ENCODE measurements at places on chromosomes 7 and 10.

DNA sequence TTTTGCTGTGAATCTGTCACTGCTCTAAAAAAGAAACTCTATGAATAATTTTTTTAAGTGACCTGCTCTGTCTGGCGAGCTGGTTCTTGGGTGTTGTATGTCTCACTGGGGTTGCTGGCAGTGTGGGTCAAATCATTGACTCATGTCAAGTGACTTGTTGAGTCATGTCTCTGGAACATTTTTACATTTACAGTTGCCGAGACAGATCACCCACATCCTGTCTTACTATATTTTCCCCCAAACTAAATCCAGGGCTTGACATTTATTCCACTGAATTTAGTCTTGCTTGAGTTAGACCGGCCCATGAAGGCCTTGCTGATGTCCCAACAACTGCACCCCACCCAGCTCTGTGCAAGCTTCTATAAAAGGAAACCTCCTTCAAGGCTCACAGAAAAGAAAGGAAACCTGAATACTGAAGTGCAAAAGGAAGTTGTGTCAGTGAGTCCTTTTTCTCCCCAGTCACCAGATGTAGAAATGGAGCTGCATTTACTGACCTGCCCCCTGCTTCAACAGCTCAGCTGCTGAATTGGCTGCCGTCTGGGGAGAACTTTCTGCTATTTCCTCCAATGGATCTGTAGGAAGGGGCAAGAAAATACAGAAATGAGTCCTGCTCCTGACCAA lies 290.3 kb downstream of the TNS3 start:
- DNase-seq, result peak; percentile 37

- no peak for DNase-seq
These were observed 29.0 kb downstream of the IQCE start for GRCh38 chr7:2587778-2588177.

DNA sequence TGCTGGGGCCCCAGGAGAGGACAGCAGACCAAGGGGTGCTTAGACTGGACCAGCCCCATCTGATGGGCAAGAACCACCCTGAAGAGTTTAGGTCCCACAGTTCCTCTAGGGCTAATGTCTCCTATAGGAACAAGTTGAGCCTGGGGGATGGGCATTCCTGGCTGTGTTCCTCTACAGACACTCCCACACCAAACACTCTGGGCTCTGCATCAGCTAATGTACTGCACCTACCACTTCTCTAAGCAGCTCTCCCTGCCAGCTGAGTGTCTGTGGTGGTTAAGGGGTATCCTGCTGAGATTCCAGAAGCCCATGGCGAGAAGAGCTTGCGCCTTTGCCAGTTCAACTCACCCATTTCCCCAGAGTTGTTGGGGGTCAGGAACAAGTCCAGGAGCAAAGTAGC lies 284.1 kb upstream of the CSTF2T start:
- no peak for DNase-seq

DNA sequence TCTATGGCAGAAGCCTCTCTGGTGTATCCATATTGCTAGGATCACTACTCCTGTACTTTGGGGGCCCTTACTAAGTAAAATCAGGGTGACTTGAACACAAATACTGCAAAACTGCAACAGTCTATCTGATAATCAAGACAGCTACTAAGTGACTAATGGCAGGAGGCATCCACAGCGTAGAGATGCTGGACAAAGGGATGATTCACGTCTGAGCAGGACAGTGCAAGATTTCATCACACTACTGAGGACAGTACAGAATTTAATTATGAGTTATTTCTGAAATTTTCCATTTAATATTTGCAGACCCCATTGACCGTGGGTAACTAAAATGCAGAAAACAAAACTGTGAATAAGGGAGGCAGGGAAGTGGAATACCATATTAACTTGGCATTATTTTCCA lies 10.4 kb downstream of the CUL2 start:
- no peak for DNase-seq

DNA sequence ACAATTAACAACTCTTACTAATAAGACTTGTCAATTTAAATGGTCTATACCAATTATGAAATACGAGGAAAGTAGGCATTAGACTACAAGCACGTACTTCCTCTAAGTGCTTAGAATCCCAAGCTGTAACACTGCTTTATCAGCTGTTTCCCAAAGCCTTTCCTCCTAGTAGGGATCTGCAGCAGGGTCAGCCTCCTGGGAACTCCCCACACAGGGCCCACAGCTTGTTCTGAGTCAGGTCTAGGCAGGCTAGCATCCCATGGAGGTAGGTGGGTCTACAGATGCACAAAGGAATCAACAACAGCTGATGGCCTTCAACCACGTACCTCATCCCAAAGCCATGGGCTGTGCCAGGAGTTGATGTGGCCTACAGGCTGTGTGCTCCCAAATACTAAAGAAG lies 14.7 kb downstream of the MMS19 start:
- no peak for DNase-seq

- no peak for DNase-seq
These were observed 78.9 kb downstream of the CHRM2 start for GRCh38 chr7:136947347-136947746.

GRCh38 chr10:14625192-14625631 lies 149.5 kb downstream of the FAM107B start:
- DNase-seq, result no peak

DNA sequence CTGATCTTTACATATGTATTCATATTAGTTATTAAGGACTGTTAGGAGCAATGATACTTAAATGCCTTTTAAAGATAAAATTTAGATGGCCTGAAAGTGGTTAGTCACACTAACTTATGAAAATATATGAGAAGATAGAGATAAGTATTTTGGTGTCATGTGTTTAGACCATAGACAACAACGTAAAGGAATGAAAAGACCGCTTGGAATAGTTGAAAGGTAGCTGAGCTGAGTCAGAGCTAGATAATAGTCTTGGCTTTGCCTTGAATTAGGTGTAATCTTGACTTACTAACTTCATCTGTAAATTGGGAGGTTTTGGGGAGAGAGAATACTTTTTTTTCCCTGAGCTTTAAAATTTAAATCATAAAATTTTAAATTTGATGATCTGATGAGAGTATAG lies 127.0 kb downstream of the LYZL1 start:
- no peak for DNase-seq

DNA sequence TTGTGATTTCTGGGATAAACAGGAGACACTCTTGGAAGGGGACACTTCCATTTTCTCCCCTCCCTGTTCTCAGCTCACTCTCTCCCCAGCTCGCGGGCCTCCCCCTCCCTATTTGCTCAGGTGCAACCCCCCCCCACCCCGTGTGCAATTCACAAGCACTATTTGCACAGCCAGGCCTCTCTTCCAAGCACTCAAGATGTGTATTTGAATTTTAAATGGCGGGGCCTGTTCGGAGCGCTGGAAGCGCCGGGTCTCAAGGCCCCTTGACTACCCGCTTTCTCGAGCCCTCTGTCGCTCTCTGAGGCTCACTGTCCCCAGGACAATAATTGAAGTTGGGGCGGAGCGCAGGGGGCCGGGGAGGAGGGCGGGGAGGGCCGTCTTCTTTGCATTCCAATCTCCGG lies 7.8 kb downstream of the SHH start:
- no peak for DNase-seq

- DNase-seq, result no peak
These were observed 244.2 kb downstream of the CREB5 start for GRCh38 chr7:28656529-28656928.

DNA sequence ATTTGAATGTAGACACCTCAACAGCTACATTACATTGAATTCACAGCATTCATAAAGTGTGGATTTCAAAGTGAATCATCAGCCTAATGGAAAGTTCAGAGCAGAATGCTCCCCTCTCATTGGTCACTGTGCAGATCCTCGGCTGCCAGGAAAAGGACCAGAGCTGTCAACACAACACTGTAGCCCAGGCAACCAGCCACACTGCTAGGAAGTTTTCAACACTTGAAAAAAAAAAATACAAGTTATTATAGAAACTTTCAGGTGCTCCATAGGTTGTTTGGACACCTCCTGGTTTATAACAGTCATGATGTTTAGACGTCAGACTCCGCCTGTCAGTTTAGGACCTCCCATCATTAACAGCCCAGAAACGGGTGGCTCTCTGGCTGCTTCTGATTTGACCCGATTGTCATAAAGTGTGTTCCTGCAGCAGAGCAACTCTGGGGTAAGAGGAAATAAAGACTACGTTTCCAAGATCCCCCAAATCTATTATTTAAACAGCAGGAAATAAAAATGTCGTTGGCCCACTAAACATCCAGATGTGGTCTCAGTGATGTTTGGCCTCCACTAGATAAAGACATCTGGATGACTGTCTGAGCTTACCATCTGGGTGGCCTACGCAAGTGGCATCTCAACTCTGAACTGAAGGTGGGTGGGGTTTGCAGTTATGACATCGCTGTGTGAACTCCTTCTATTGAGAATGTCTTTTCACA lies 117.4 kb downstream of the CABCOCO1 start:
- peak; percentile 36 for DNase-seq

- no peak for DNase-seq
These were observed 14.3 kb downstream of the ZMIZ2 start for GRCh38 chr7:44762726-44763522.

GRCh38 chr10:359093-359492 lies 223.8 kb downstream of the ZMYND11 start:
- no peak for DNase-seq

- DNase-seq, result no peak
These were observed 69.1 kb downstream of the TFPI2 start for GRCh38 chr7:93821463-93821862.

DNA sequence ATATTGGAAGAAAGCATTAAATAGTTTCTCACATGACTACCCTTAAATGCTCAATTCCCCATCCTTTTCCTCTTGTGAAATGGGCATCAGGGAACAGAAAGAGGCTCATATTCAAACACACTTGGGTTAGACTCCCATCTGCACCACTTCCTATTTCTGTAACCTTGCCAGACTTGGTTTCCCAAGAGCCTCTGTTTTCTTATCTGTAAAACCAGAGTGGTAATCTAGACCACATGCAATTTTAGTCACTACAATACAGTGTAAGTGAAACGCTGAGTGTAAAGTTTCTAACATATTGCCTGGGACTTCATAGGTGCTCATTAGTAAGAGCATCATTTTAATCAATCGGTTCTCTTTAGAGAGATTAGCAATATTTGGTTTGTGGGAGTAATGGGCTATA lies 136.3 kb downstream of the SORCS1 start:
- no peak for DNase-seq

DNA sequence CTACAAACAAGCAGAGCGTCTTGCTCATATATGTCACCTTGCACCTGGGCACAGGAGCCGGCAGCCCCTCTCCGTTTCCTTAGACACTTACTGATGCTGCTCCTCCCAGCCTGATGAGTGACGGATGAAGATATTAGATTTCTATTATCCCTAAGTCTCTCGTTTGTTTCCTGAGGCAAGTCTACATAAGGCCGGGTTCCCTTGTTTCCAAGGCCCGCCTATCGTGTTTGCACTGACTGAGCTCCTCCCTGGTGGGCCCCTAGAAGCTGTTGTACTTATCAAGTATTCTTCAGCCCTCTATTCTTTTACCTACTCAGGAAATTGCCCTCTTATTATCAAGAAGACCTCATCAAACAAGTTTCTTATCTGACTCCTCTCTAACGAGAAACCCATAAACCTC lies 18.5 kb downstream of the SH3PXD2A start:
- DNase-seq, result no peak

DNA sequence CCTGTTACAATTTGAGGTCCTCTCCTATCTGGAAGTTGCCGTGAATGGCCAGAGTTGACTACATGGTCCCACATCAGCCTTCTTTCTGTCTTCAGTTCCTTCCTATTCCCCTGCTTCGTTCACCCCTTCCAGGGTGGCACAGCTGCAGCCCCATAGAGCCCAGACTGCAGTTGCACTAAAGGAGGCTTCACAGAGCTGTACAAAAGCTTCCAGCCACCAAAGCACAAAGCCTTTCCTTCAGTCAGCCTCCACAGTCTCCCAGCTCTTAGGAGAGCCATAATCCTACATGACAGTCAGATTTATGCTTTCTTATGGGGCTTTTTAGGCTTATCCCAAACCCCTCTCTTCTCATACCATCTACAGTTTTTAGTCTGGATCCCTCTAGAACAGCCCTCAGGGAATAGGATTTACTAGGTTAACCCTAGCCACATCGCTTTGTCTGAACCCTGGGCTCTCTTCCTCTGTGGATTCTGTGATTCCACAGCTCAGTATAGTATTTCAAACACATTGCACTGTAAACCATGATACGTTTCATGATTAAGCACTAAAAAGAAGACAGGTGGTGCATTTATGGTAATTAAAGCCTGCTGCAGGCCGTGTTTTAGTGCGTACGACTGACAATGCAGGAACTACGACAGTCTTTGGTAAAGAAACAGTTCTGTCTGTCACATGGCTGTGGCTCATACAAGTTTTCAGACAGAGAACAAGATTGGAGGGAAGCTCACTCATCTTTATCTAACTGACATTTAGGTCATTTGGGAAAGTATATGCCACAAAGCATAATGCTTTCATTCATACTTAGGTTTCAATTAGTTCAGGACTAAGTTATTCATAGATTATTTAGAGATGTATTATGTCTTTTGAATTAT lies 208.3 kb upstream of the KMT2E start:
- no peak for DNase-seq

DNA sequence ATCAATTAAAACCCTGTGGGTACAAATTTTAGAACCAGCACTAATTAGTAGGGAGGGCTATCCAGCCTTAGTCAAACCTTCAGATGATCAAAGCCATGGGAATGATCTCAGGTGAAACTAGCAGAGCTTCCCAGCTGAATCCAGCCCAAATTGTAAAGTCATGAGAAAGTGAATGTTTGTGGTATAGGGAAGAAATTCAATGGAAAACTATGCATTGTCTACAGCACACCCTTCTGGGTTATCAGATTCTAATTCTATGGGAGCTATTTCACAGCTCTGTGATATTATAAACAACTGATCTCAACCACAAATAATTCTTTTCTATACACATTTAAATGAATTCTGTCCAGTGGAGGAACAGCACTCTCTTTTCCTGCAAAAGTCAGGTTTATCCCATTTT lies 24.6 kb upstream of the BMPER start:
- no peak for DNase-seq

DNA sequence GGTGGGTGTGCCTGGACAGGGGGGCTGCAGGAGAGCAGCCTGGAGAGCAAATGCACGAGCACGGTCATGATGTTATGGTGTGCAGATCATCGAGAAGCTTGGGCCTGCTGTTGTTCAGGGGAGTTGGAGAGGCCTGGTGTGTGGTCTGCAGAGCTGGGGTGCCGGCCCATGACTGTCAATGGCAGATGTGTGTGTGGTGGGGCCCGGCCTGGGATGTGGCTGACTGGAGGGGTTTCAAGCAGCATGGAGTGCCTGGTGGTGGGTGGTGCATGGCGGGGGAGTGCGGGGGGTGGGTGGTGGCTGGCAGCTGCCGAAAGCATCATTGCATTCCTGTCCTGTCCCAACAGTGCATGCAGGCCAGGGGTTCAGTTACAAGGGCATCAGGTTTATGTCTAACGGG lies 122.6 kb downstream of the DOCK1 start:
- no peak for DNase-seq

GRCh38 chr7:84218681-84219080 lies 24.1 kb upstream of the SEMA3A start:
- no peak for DNase-seq

GRCh38 chr10:78805176-78805575 lies 263.6 kb upstream of the ZMIZ1 start:
- no peak for DNase-seq

DNA sequence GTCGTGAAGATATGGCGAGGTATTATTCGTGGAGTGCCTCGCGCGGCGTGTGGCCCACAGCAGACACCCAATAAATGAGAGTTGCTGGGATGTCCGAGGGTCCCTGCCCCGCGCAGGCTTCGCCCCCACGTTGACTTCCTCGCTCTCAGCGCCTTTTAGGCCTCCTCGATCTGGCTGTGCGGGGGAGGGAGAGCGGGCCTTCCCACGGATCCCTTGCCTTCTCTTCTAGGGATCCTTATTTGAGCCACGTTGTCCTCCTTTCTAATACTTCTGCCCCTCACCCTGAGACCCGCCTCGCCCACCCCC lies 660 bp downstream of the VCL start:
- peak; percentile 24 for DNase-seq

GRCh38 chr7:44283381-44284211 lies 41.8 kb downstream of the CAMK2B start:
- DNase-seq, result no peak

Data from stimulated activated naive CD8-positive, alpha-beta T cell treated with anti-CD3 and anti-CD28 coated beads, Interleukin-15, Interleukin-2, amounts not matched to agents 100 U/mL and 50 U/mL, for 24 hours (primary cell).